ENCODE measurements at places on chromosomes 13 and 19.
A peak's percentile ranks its signal among the peaks of the same experiment; 100 is the strongest.

- no peak for DNase-seq
Measured at GRCh38 chr19:20470345-20471135, 95.0 kb downstream of the ZNF737 start.

GRCh38 chr13:42354241-42355091 is 82.5 kb downstream of the AKAP11 start:
- no peak for DNase-seq

DNA sequence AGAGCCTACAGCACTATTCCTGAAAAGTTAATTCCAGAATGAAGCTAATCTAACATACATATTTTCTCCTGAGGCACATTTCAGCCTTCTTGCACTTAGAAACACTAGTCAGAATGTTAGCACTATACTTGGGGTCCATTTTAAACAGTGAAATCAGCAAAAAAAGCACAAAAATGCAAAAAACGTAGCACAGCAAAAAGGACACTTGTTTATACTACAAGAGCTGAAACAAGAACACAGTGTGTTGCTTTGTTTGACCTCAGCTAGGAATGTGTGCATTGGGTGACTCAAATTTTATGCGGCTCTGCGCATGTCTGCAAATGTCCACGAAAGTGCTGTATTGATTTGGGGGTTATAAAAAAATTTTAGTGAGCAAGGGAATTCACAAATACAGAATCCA is 226.2 kb downstream of the KCNRG start:
- DNase-seq: no peak

DNA sequence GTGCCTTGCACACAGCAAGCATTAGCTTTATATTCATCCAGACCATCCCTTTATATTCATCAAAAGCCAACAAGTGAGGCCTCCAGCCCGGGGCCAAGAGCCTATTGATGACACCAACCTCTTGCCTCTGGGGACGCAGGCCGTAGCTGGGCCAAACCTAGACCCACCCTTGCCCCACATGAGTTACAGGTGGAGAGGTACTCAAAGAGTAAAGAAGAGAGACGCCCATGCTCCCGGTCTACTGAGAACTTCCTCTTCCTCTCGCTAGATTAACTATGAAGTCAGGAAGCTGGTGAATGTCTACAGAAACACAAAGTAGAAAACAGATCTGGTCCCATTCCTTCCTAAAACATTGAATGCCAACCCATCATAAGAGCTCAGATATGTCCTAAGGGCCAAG is 3.8 kb upstream of the MLNR start:
- DNase-seq: no peak

DNA sequence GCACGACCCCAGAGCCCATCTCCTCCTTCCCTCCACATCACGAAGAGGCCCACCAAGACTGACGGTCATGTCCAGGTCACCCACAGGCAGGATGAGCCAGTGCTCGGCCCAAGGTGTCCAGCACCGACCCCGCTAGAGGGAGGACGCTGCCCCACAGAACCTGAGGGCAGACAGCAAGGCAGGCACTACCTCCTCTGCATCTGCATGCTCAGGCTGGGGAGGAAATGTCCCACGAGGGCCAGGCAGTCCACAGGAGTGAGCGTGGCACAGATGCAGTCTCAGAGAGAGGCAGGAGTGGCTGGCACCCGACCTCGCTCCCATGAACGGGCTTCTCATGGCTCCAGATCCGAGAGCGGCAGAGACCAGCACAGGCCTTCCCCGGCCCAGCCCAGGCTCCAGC is 133.2 kb downstream of the TUBA3C start:
- no peak for DNase-seq

- DNase-seq: no peak
Measured at GRCh38 chr19:5130371-5131030, 161.6 kb downstream of the KDM4B start.

- DNase-seq: no peak
Measured at GRCh38 chr19:35556846-35557538, 6.5 kb downstream of the ATP4A start.

- no peak for DNase-seq
Measured at GRCh38 chr13:39279077-39279476, 240.8 kb downstream of the NHLRC3 start.

- DNase-seq: no peak
Measured at GRCh38 chr19:38469151-38469550, 35.7 kb downstream of the RYR1 start.

- DNase-seq: no peak
Measured at GRCh38 chr13:48831248-48831647, 144.5 kb upstream of the FNDC3A start.

- no peak for DNase-seq
Measured at GRCh38 chr19:18216789-18217188, 9.4 kb downstream of the PDE4C start.

DNA sequence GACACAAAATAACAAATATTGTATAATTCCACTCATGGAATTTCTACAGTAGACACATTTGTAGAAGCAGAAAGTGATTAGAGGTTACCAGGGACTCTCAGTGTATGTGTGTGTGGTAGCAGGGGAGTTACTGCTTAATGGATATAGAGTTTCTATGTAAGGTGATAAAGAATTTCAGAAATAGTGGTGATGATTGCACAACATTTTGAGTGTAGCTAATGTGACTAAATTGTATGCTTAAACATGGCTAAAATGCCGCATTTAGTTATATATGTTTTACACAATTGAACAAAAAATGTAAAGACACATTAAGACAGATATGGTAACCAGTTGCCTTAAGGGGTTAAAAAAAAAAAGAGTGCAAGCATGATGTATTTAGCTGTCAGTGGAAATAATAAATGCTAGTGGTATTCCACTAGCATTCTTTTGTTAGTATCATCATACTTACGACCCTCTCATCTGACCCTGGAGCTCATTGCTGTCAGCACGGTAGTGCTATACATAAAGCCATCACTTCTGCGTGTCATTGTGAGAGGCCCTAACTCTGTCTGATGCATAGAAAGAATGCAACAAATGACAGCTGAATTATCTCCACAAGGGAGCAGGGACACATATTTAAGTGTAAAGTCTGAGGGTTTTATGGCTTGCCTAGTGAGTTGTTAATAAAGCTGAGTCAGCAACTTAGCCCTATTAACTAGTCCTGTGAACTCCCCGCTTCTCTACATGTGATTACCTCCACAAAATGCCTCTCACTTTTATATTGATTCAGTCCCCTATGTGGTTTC is 134.1 kb upstream of the RXFP2 start:
- no peak for DNase-seq

DNA sequence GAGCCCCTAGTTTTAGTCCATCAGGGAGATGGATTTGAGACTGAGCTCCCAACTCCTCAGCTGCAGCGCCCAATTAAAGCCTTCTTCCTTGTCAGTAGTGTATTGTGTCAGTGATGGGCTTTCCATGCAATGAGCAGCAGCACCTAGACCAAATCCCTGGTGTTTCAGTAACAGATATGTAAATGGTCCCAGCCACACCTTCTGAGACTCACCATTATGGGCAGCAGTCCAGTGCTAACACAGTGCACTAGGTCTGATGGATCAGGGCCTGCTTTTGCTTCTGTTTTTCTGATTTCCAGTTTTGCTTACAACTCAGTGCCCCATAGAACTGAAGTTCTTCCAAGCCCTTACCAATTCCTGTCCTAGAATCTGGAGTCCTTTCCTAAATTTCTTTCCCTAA is 41.8 kb upstream of the MIR17HG start:
- DNase-seq: no peak

GRCh38 chr13:96091164-96092117 is 1.5 kb downstream of the HS6ST3 start:
- peak; percentile 65 for DNase-seq

DNA sequence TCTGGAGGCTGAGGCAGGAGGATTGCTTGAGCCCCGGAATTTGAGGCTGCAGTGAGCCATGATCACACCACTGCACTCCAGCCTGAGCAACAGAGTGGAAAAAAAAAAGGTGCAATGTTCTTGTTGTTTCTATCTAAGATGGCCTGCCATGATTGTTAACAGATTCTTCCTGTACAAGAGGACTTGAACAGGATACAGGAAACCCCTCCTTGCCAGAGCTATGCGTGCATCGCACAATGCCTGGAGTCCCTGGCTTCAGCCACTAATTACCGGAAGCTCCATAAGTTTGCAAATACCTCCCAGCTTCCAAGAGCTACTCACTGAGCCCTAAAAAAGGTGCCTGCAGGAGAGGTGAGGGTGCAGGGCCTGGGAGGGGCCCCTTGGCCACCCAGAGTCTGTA is 13.1 kb upstream of the HIF3A start:
- no peak for DNase-seq

- DNase-seq: no peak
Measured at GRCh38 chr13:48333976-48334375, 30.4 kb downstream of the RB1 start.

DNA sequence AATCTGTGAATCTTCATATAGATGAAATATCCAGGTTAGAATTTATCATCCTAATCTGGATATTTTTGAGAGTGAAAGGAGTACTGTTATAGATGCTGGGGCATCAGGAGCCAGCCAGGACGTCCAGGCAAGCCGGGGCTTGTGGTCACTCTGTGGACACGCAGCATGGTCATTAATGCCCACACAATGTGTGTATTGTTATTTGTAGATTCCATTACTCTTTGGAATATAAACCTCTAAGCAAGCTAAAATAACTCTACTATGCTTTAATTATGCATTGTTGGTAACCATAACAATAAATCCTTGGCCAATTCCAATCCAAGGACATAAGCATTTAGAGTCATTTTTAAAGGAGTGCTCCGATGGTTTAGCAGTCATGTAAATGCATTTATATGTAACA is 137.9 kb downstream of the TM9SF2 start:
- DNase-seq: no peak

- no peak for DNase-seq
Measured at GRCh38 chr13:78576261-78576660, 27.1 kb downstream of the POU4F1 start.

DNA sequence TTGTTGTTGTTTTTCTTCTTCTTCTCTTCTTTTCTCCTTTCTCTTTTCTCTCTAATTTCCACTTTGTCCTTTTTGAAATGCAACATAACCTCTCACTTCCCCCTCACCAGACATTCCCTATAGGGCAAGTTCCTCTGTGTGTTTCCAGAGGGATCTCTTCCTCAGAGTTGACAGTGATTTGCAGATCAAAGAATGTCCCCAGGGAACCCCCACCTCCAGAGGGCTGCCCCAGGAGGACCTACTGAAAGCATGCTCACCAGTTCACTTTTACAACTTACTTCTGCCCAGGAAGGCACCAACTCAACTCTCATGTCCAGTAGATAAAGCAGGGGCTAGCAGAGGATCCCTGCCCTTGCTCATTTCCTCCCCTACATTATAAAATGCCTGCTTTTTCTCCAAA is 1648.0 kb downstream of the PCDH9 start:
- DNase-seq: no peak

DNA sequence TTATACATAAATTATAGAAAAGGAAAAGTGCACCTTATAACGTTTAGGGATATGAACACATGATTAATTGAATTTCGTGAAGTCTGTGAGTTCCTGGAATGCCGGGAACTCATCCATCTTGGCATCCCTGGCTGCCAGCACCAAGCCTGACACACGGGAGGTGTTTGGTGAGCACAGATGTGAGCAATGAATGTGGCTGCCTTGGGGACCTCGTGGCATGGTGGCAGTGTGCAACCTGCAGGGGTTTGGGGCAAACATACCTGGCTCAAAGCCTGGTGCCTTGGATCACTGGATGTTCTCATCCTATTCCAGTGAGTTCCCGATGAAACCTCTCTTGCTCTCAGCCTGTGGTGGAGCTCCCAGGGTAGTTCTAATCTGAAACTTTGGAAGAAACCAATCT is 10.4 kb upstream of the MAP2K2 start:
- no peak for DNase-seq

DNA sequence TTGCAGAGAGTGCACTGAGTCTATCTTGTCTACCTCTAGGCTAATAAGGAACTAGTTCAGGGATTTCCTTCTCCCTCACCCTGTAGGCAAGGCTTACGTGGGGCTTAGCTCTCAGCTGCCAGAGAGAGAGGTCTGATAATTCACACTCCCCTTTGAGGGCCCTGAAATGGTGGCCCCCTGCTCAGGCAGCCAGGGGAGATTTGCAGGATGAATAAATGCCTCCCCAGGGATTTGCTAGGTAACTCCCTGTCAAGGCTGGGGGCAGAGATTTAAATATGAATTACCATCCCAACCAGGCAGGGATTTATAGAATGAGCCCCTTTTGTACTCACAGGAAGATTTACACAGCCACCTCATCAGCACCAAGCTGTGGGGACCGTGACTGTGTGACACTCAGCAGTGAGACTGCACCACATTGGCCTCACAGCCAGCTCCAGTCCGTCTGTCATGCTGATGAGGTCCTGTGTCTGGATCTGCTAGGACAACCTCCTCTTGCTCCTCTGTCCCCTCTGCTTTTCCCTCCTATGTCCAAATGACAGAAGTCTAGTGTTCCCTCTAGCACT is 73.4 kb downstream of the CBY2 start:
- DNase-seq: no peak

GRCh38 chr19:8355631-8356402 is 8.1 kb upstream of the ANGPTL4 start:
- DNase-seq: no peak

- DNase-seq: no peak
Measured at GRCh38 chr19:46603195-46603637, 2.1 kb downstream of the CALM3 start.

DNA sequence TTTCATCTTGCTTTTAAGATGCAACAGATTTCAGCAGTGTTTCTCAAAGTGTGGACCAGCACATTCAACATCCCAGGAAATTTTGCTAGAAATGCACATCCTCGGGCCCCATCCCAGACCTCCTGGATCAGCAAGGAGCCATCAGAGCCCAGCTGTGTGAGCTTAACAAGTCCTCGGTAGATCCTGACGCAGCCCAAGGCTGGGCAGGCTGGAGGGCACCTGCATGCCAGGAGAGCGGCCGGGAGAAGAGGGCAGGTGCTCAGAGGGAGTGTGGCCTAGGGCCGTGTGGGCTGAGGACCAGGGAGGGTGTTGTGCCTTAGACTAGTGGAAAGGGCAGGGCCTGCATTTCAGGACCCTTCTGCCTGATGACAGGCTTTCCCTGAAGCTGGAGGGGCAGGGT is 2.2 kb upstream of the MCF2L start:
- DNase-seq: no peak

- DNase-seq: no peak
Measured at GRCh38 chr19:21492947-21493906, 12.2 kb upstream of the ZNF429 start.

- no peak for DNase-seq
Measured at GRCh38 chr13:45092663-45093062, 27.6 kb upstream of the GTF2F2 start.

- DNase-seq: no peak
Measured at GRCh38 chr19:55677572-55678028, 2.6 kb downstream of the EPN1 start.

Data from Right ventricle myocardium inferior (tissue), 1 donor.